ENCODE measurements at places on chromosomes 2 and 18. TPM values are rescaled to one million over a fixed set of nuclear protein-coding genes. Genes with fewer than 3 reads are reported as not detected.

TLX2 gene
- total RNA-seq, result not detected

TMEM198 gene
- 1.1 TPM for total RNA-seq

PLEKHH2 gene
- 1.1 TPM for total RNA-seq

SIX2 gene
- total RNA-seq, result under 0.01 TPM

CIB4 gene
- total RNA-seq, result not detected

Data from placental pericyte (primary cell).